ENCODE measurements at places on chromosomes 7 and 10.

GRCh38 chr10:111246814-111247452, 170.1 kb downstream of the ADRA2A start:
- DNase-seq = no peak

DNA sequence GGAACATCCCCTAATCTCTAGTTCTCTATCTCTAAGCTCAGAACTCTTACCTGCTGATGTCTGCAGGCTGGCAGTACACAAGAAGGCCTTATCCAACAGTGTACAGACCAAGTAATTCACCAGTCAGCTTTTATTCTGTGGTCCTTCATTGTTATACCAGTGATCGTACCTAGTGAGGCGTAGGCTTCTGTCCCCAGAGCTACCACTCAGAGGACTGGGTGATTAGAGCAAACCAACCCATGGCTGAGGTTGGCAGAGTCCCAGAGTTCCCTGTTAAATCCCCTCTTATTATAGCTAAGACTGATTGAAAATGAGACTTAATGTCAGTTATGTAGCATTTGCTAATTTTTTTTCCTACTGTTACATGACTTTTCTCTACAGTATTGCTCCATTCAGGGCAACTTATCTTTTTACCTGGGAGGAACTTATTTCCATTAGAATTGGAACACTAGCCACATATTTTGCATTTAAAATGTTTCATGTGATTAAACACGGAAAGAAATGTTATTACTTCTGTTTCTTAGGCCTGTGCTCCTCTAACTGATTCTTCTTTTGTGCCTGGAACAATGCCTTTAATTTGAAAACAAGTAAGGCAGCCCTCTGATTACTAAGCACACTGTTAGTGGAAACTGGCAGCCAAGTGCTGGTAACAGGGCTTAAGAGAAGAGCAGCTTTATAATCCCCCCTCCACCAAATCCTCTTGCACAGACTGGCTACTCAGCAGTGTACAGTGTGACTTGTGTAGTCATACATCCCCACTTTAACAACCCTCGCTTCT, 127.2 kb downstream of the LRRC4 start:
- no peak for DNase-seq

DNA sequence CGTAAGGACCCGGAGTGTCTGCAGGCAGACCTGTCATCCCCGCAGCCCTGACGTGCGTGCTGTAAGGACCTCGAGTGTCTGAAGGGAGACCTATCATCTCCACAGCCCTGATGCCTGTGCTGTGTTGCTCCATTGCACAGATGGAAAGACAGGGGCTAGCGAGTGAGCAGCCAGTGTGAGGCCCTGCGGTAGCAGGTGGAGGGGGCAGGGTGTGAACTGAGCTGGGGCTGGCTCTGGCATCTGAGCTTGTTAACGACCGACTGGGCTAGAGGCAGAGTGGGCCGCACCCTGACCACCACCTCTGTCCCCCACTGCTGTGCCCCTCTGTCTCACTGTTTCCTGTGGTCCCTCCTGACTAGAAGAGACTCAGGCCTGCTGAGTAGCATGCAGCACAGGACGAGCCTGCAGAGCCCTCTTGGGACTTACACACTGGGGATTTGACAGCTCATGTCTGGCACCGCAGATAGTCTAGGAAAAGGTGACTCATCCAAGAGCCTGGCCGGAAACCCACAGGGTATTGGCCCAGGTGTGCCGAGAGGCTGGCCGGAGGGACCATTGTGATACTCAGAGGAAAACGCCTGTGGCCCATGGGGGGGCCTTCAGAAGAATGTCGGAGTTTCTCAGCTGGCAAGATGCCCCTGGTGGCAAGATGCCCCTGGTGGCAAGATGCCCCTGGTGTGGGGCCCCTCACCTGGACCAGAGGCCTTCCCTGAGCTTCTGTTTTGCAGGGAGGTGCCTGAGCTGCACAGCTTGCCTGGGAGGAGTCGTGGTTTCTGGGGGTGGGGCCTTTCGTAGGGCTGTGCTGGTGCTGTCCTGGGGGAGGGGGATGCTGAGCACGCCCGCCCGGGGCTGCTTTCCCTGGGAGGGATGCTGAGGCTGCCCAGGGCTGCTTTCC, 34.3 kb downstream of the INPP5A start:
- DNase-seq = peak; percentile 66

- DNase-seq = no peak
These were observed 7.5 kb downstream of the AS3MT start for GRCh38 chr10:102876747-102877153.

DNA sequence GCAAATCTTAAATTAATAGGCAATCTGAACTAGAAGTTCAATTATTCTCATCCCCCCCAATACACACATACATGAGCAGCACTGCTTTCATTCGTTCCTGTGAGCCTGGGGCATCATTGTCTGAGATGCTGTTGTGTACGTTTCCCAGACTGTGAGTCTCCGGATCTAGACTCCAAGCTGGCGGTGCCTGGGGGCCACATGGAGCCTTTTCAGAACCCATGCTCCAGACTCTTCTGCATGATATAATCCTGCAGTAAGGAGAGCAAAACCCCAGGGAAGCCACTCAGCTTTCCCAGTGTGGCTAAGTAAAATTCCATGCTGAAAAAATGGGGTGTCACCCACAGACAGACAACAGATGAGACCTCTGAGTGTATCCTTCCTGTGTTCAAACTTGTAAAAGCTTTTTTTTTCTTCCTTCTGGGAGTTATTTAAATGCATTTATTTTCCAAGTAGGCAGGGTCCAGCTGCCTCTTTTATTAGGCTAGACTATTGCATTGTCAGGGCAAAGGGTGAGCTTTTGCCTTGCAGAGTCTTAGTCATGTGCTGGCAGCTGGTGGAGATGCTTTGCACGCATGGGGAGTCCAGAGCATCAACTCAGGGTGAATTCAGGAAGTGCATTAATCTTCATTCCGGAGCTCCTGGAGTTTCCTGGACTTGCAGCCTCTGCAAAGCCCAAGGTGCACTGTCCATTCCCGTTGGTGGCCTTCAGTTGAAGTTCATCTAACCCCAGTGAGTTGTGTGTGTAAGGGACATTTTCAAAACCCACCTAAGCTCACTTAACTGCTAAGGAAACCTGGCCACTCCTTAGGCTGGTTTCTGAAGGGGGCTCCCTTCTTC, 185.7 kb upstream of the ADO start:
- no peak for DNase-seq

DNA sequence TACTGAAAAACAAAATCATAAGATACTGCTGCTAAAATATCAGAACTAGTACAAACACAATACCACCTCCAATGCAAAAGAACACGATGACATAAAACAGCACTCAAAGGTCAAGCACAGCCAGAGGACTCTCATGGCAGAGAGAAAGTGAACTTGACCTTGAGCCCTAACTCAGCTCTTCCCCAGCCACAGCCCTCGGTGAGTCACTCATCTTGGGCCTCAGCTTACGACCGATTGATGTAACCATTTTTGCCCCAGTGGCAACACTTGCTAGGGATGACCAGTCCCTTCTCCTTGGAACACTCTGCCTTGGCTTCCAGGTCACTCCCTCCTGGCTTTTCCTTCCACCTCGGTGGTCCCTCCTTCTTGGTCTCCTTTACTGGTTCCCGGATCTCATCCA, 77.8 kb downstream of the JAZF1 start:
- no peak for DNase-seq

DNA sequence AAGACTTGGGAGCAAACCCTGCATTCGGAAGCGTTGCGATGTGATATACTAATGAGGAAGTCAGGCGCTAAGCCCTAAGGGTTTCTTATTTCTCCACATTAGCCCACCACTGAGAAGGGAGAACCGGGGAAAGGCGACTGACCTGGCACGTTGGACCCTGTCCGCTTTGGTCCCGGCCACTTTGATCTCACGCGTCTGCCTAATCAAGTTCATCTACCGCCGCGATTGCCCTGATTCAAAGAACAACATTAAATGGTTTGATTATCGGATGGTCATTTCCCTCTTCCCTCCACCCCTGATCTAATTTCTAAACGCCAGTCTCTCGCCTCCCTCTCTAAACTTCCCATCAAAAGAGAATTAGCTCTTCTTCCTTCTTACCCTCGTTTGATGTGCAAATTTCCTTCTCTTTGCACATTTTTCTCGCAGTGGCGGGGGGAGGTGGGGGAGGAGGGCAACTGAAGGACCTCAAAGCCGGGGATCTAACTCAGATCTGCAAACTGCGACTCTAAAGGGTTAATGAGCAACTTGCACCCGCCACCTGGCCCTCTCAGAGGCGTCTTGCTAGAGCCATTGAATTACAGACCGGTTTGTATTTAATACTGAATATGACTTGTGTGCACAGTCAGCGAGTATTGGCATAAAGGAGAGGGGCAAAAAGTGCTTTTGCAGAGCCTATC, 687 bp upstream of the DKK1 start:
- no peak for DNase-seq

- DNase-seq = no peak
These were observed 162.6 kb downstream of the MTERF1 start for GRCh38 chr7:91717681-91718470.

DNA sequence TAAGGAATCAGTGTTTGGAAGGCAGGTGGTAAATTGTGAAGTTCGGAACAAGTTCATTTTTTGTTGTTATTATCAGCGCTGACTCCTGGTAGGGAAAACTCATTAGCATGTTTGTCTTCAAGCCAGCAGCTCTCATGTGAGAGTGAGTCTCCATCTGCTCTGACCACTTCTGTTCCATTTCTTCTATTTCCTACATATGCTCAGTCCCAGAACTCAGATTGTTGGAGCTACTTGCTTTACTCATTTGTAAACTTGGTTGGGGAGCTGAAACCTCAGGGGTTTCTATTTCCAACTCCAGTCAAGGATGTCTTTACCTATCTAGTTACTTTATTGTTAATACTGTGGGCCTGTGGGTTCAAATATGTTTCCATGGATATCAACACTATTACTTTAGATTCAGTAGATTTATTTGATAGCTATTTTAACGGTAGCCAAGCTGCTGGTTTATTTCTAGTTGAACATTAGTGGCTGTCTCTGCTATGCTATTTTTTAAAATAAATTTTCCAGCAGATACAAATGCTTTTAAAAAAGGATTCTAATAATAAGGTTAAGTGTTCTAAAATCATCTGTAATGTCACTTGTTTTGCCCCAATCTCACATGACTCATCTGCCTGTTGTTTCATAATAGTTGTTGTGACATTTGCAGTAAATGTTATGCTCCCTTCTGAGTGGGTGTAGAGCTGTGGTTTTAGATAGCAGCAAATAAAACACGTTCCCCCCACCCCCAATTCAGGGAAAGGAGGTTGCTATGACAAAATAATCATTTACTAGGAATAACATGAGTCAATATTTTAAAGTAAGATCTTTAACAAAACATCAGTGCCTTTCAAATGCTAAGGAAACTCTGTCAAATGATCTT, 143.3 kb downstream of the HDAC9 start:
- DNase-seq = no peak

GRCh38 chr10:114751856-114752255, 69.7 kb upstream of the FHIP2A start:
- no peak for DNase-seq

DNA sequence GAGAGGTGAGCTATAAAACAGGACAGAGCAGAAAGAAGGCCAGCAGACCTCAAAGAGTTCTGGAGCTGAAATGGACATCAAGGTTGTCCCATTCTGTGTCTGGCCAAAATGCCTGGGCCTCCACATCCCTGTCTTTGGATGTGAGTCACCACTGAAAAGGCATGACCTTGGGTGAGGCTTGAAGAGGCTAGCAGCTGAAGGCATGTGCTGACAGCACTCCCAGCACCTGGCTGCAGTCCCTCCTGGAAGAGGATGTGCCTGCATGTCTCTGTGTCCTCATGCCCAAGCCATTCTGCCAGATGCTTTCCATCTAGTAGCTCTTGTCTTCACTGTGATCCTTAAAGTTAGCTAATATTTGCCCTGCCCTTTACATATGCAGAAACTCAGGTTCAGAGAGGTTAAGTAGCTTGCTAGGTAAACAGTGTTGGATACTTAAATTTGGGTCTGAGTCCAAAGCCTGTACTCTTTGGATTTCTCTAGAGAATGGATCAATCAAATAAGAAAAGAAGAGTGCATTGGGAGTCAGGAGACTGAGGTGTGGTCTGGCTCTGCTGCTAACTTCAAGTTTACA, 35.8 kb downstream of the HECW1 start:
- no peak for DNase-seq

DNA sequence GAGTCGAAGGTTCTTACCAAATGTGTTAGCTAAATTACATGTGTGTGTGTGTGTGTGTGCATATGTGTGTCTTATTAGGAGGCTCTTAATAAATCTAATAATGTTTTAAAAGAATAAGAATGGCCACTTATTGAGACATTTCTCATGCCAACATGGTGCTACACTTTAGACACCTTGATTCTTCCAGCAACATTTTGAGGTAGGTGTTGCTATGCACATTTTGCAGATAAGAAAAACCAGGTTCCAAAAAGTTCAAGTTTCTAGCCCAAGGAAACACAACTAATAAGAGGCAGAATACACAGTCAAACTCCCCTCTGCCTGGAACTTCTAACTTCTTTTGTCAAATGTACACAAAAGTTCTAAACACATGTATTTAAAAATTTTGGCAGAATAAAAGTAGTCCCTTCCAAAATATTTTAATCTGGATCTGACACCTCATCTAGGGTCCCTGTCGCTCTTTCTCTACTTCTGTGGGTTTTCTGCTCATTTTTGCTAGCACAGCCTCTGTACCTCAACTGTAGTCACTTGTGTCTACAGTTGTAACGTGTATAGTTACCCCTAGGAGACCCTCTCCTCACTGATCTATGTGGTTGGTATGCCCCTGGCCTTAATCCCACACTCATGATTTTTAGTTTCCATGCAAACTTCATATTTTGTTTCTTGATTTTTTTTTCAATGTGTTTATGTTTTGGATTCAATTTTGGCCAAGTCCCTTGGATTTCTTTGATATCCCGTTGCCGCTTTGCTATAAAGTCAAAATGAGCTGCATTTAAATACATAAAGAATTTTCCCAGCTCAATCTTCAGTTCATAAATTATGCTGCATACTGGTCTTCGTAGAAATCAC, 4.3 kb downstream of the ANKRD1 start:
- DNase-seq = no peak

DNA sequence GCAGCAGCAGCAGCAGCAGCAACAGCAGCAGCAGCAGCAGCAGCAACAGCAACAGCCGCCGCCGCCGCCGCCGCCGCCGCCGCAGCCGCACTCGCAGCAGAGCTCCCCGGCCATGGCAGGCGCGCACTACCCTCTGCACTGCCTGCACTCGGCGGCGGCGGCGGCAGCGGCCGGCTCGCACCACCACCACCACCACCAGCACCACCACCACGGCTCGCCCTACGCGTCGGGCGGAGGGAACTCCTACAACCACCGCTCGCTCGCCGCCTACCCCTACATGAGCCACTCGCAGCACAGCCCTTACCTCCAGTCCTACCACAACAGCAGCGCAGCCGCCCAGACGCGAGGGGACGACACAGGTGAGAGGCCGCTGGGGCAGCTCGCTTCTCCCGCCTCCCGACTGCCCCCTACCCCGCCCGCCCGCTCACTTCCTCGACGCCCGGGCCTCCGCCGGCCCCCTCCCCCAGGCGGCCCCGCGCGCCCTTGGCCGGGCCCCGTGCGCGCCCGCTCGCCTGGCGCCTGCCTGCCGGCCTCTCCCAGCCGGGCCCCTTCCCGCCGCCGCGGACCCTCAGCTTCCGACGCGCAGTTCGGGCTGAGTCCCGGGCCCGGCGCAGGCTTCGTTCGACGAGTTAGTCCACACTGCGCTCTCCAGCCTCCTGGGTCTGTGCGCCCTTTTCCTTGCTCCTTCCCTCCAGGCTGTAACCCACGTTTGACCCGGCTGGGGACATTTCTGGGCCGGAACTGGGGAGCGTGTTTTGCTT, 882 bp downstream of the DLX6 start:
- no peak for DNase-seq

- DNase-seq = no peak
These were observed 8.3 kb downstream of the VSTM2A start for GRCh38 chr7:54550471-54550870.

GRCh38 chr7:64655811-64656210, 10.1 kb upstream of the ZNF107 start:
- DNase-seq = no peak

GRCh38 chr10:35211390-35211789, 84.7 kb downstream of the CREM start:
- DNase-seq = no peak

GRCh38 chr10:50607356-50607925, 16.3 kb downstream of the SGMS1 start:
- no peak for DNase-seq
